Astrocyte of the cerebellum (primary cell): ENCODE measurements at places on chromosomes 5 and 9.

GRCh38 chr5:180389252-180390101 lies 36.3 kb upstream of the GFPT2 start:
- no peak for DNase-seq

- peak; percentile 53 for DNase-seq
Observed at GRCh38 chr9:91954841-91955471, 4.9 kb upstream of the ROR2 start.

- DNase-seq, result no peak
Observed at GRCh38 chr5:42872865-42873264, 61.2 kb upstream of the SELENOP start.

DNA sequence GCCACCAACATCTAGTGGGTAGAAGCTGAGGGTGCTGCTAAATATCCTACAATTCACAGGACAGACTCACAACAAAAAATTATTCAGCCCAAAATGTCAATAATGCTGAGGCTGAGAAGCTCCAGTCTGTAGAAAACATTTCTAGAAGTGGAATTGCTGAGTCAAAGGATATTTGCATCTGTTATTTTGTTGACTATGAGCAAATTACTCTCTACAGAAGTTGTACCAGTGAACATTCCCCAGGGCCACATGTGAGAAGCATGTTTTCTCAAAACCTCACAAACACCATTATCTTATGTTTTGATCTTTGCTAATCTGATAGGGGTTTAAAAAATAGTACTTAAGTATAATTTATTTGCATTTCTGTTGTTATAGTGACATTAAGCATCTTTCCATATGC lies 15.4 kb downstream of the ITK start:
- DNase-seq, result no peak

DNA sequence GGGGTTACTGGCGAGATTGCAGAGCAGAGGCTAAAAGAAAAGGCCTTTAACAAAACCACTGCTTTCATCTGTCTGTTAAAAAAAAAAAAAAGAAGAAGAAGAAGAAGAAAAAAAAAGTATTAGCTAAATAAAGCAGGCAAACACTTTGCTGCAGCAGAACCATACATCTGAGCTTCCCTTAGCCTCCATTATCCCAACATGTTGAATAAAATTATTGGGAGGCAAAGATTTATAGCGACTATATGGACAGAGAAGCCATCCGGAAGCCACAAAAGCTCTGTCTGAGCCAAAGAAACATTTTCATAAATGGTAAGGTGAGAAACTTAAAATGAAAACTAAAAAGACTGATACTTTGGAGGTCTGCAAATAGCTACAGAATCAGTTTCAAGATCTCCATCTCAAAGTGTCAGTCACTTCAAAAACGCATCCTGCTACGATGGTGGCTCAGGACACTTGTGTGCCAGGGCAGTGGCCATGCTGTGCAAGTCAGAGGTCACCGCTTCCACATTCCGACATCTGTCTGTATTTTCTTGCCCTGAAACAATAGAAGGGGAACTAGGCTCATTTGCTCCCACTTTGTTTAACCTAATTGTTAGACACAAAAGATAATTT lies 9.6 kb downstream of the EFNA5 start:
- no peak for DNase-seq

GRCh38 chr5:176779537-176779936 lies 30.8 kb upstream of the UNC5A start:
- no peak for DNase-seq

DNA sequence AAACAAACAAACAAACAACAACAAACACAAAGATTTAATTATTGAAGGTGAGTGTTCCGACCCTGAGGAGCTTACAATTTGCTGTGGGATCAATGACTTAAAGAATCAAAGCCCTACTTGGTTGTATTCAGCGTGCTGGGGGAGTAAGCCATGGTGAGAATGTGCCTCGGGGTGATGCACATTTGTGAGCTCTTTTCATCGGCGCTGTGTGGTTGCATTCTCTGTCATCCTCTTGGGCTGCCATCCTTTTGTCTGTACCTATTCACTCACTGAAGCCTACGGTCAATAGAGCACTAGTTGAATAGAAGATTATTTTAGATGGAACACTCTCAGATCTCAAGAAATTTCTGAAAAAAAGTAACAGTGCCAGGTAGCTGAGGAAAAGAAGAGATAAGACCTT lies 203.9 kb downstream of the CTNND2 start:
- DNase-seq, result no peak

GRCh38 chr5:137688210-137688840 lies 47.6 kb downstream of the KLHL3 start:
- no peak for DNase-seq

DNA sequence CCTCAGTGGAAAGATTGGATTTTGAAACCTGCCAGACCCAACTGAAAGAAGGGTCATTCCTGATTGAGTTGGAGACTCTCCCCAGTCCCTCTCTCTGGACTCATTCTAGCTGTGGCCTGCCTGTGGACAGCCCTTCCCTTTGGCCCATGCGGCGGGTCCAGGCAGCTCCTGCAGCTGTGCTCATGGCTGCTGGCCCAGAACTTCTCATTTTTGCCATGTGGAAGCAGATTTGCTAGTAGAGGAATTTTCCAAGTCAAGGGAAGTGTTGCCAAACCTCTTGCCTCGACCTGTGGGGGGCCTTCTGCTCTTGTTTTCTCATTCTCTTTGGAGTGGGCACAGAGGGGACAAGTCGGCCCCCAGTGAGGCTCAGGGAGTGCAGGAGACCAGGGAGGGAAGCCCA lies 89.2 kb downstream of the ANKRD33B start:
- DNase-seq, result peak; percentile 76

- DNase-seq, result peak; percentile 49
Observed at GRCh38 chr5:95644351-95645042, 2.1 kb upstream of the RFESD start.

- DNase-seq, result no peak
Observed at GRCh38 chr5:87110721-87111120, 157.0 kb upstream of the RASA1 start.

DNA sequence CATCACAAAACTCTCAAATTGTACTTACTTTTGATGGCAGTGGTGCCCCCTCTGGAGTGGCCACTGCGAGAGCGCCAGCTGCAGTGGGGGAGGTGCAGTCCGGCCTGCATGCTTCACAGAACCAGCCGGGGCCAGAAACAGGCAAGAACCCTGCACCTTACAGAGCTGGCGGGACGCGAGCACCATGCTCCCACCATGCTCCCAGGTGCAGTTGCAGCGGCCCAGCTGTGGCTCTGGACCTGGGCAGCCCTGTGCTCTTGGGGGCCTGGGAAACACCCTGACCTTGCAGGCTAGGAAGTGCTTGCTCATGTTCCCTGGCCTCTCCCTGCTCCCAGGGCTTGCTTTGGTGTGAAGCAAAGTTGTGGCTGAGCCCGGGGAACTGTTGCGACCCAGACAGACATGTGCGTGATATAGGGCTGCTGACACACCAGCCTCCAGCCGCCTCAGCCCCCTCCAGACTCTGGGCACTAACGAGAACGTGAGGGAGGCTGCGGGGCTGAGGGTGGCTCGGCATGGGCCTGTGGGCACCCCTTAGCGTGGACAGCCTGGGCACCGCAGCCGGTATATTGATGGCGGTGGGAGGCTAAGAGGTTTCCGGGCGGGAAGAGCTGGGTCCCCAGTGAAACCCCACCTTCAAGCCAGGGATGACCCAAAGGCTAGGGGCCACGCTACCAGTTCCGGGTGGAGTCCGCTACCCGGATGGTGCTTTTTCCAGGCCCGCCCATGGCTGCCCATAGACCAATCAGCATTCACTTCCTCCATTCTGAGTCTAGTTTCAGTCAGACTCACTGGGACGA lies 1809.9 kb upstream of the ACO1 start:
- no peak for DNase-seq

DNA sequence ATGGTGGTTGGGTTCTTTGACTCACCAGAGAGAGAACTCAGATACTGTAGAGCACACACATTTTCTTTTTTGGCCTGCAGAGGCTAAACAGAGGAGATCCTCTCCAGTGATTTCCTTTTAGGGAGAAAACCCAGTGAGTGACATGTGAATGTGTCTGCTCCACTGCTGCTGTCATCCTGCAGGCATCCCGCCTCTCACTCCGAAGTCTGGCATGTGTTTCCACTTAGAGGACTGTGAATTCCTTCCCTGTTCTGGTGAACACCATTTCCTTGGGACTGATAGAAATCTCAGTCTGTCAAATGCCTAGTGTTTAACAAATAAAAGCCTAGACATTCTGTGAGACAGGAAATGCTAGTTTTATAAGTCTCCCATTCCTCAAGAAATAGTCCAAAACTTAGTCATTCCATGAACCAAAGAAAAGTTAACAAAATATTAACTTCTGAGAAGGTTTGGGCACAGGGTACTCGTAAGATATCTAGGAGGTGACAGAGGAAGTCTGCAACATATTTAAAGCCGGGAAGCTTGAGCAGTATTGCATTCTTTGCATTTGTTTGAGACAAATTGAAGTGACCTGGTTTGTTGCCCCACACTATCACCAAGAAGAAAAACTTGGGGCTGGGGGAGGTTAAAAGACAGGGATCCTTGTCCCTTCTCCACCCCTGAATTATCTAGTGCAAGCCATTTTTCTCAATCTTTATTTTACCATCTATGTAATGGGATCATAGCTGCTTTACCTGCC lies 74.9 kb upstream of the NIPAL4 start:
- DNase-seq, result peak; percentile 83
